NCI-H1105 (cell line): ENCODE measurements at places on chromosomes 7 and 10.

DNA sequence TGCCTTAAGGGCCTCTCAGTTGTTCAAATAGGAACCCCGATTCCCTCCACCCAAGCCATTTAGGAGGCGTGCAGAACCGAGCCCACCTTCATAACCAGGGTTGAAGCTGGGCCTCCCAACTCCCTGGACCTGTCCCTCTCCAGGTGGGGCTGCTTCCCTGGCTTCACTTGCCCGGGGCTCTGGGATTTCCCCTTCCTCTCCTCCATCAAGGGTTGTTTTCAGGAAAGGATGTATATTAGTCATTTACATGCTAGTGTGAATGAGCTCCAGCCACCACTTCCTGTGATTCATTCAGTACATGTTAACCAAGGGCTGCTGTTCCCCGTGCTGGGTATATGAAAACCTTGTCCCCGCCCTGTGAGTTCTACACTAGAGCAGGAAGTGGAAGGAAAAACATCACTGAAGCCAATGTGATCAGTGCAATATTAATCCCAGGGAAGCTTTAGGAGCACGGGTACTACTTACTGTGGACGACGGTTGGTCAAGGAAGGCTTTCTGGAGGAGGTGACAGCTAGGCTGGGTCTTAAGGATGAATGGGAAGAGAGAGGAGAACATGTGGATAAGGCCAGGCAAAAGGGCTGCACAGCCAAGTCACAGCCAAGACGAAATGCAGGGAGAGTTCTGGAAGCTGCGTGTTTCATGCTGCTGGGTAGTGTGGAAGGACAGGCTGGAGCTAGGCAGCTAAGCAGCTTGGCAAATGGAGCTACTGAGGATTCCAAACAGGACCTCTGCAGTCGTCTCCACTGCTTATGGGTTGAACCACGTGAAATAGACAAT lies 150.1 kb upstream of the SHH start:
- no peak for DNase-seq

GRCh38 chr7:47266131-47266706 lies 315.7 kb downstream of the TNS3 start:
- peak; percentile 21 for DNase-seq

GRCh38 chr7:126486806-126487205 lies 765.9 kb downstream of the GRM8 start:
- no peak for DNase-seq

GRCh38 chr7:156140896-156141295 lies 328.6 kb upstream of the SHH start:
- no peak for DNase-seq

DNA sequence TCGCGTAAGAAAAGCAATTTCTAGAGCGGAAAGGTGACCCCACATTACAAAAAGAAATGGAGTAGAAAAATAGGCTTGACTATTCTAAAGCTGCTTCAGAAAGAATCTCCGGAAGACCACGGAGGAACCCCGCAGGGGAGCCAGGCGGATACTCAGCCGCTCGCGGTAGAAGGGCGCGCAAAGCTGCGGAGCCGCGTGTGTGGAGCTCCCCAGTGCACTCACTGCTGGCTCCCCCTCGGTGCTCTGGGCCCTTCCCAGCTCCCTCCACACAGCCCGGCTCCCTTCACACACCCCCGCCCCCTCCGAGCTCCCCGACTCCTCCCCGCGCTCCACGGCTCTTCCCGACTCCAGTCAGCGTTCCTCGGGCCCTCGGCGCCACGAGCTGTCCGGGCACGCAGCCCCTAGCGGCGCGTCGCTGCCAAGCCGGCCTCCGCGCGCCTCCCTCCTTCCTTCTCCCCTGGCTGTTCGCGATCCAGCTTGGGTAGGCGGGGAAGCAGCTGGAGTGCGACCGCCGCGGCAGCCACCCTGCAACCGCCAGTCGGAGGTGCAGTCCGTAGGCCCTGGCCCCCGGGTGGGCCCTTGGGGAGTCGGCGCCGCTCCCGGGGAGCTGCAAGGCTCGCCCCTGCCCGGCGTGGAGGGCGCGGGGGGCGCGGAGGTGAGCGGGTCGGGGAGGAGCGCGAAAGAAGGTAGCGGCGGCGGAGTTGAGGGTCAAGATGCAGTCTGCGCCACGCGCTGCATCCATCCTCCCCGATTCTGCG lies at the start of gene STEAP2:
TSS of gene STEAP2 (plus strand) at position 350 of the 758 bp plus-strand sequence. CDS start 13,343 bp downstream, outside the sequence.
- peak; percentile 86 for DNase-seq

DNA sequence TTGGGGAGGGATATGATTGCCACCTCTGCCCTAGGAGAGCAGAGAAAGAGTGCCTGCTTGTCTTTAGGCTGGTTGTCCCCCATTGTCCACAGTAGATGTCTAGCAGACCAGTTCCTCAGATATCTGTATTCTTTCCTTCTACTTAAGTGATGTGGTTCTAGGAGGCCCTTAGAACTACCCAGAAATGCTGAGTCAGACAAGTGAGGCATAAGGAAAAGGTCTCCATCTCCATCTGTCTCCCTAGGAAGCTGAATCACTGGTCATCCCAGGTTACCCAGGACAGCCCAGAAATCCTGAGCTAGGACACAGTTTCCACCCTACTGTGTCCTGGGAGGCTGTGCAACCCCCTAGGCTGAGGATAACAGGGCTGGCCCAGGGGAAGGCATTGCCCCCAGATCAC lies 93.4 kb upstream of the INHBA start:
- no peak for DNase-seq

- DNase-seq: no peak
Measured at GRCh38 chr10:132458586-132459300, 61.7 kb downstream of the PWWP2B start.

DNA sequence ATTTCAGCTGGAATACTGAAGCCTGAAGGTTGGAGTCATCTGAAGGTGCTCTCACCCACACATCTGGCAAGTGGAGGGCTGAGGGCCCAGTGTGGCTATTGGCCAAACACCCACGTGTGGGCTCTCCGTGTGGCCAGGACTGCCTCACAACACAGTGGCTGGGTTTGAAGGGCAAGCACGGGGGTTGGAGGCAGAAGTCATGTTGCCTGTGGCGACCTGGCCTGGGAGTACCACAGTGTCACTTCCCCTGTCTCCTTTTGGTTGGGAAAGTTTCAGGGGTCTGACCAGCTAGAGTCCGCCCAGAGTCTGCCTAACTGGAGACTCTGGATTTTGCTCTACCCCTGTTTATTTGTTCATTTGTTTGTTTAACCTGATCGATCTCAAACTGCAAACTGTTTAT lies 169.5 kb downstream of the DNAJB6 start:
- no peak for DNase-seq

DNA sequence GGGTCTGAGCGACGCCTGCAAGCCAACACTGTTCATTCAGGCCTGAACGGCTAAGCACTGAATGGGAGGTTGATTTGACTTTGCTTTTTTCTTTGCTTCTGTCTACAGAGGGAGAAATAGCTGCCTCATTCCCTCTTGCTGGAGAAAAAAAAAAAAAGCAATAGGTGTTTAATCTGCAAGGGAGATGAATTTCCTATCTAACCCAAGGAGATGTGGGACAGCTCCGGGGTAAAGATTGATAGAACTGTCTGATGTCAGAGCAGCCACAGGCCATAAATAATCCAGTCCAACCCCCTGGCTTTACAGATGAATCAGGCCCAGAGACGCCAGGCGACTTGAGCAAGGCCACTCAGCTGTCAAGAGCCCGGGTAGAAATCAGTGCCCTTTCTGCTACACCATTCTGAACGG lies 168.0 kb downstream of the ARHGAP12 start:
- DNase-seq: no peak

GRCh38 chr10:88755753-88756152 lies 4.1 kb upstream of the LIPN start:
- no peak for DNase-seq

- DNase-seq: no peak
Measured at GRCh38 chr10:119493155-119493554, 49.4 kb downstream of the RGS10 start.

- DNase-seq: peak; percentile 17
Measured at GRCh38 chr10:121217331-121217730, 366.2 kb downstream of the WDR11 start.

GRCh38 chr10:30832749-30833627 lies 198.7 kb downstream of the ZNF438 start:
- no peak for DNase-seq

- DNase-seq: no peak
Measured at GRCh38 chr7:466465-467191, 53.0 kb downstream of the PDGFA start.

- DNase-seq: no peak
Measured at GRCh38 chr7:3697472-3697871, 396.4 kb downstream of the SDK1 start.

GRCh38 chr10:43348511-43349312 lies 22.7 kb upstream of the FXYD4 start:
- DNase-seq: peak; percentile 13

DNA sequence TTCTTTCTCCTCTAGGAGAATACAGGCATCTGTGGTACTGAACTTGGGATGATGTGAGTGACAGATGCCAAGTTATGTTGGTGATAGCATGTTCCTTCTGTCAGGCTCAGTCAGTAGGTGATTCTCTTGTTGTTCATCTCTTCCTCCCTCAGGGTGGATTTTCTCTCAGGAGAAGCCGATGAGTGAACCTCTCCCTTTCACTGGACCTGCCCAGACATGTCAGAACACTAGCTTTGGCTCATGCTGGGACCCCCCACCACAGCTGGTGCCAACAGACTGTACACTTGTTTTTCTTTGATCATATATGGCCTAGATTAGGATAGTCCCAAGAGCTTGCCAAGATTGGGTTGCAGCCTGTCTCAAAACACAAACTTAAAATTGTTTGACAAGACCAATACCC lies 129.4 kb downstream of the BMPER start:
- DNase-seq: no peak

DNA sequence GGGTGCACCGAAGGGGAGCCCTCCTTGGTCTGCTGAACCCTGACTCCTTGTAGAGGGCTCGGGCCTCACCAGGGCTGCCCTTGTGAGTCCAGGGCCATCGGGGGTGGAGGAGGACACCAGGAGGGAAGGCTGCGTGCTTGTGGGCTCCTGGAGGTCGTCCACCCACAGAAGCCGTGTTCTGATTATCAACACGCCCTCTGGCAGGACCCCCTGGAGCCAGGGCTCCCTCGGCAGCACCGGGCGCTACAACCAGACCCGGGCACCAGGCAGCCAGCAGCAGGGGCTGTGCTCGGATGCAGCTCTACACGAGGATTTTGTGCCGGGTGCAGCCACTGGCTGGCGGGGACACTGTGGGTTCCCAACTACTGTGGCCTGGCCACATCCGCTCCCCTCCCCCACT lies 6.1 kb upstream of the ADGRA1 start:
- no peak for DNase-seq

DNA sequence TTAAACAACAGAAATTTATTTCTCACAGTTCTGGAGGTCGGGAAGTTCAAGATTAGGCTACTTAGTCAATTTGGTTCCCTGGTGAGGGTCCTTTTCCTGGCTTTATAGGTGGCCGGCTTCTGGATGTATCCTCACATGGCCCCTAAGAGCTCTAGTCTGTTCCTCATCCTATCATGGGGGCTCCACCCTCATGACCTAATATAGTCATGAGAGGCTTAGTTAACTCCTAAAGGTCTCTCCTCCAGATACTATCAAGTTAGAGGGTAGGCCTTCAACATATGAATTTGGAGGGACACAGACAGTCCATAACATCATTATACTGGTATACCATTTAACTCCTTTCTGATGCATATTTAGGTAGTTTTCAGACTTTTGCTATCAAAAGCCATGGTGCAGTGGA lies 7.6 kb downstream of the MAPK8 start:
- DNase-seq: no peak

- DNase-seq: no peak
Measured at GRCh38 chr10:133532871-133533270, 5.7 kb downstream of the CYP2E1 start.

DNA sequence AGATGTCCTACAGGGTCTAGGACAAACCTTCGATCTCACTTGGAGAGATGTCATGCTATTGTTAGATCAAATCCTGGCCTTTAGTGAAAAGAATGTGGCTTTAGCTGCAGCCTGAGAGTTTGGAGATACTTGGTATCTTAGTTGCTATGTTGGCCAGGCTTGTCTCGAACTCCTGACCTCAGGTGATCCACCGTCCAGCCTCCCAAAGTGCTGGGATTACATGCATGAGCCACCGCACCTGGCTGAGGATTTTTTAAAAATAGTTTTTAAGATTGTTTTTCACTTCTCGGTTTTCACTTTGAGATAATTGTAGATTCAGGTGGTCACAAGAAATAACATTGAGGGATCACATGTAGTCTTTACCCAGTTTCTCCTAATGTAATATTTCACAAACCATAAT lies 738.3 kb upstream of the POM121L12 start:
- DNase-seq: no peak

- DNase-seq: no peak
Measured at GRCh38 chr7:141619745-141620144, 68.5 kb downstream of the AGK start.

DNA sequence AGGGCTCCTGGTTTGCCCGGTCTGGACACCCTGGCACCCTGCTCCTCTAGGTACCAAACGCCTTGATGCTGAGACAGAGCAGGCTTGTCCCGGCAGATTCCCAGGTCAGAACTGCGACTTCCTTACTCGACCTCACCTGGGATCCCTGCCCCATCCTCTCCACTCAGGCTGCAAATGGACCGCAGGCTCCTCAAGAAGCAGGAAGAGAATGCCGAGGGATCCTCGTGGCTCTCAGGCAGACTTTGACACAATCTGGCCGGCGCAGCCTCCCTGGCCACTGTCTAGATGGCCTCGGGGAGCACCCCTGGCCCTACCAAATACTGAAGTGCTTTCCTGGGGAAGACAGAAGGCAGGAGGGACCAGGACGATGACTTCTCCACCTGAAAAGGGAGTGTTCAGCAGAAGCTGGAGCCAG lies 421 bp upstream of the NODAL start:
- no peak for DNase-seq

DNA sequence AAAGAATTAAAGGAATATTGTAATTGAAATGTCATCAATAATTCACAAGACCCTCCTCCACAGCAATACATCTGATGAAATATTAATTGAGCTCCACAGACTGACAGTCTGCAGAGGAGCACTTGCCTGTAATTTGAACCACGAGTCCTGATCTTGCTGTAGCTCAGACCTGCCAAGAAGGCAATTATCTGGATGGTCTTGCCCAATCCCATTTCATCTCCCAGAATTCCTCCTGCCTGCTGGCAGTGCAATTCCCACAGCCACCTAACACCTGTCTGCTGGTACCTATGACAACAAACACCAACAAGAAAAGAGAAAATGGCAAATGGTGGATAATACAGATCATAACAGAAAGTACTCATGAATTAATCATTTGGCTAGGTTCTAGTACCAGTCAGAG lies 38.5 kb downstream of the ERCC6 start:
- peak; percentile 85 for DNase-seq

DNA sequence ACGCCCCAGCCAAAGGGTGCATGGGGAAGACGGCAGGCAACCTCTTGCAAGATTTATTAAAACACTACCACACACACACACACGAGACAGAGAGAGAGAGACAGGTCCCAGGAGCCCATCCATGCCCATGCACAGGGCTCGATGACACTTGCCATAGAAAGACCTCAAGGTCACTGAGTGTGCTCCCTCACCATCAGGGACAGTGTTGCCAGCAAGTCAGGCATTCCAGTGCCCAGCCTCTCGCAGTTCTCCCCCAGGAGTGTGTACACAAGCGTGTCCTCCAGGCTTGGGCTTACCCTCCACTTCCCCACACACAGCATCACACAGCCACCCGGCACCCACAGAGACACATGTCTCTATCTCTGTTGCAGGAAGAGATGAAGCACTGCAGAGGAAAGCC lies 46.8 kb upstream of the SLF2 start:
- DNase-seq: no peak

GRCh38 chr10:102579328-102579727 lies 65.0 kb upstream of the TRIM8 start:
- no peak for DNase-seq
